Large intestine (tissue), 12 donors: ENCODE measurements at places on chromosomes 13 and 19. TPM values are rescaled to one million over a fixed set of nuclear protein-coding genes. Genes with fewer than 3 reads are reported as not detected.

ATP1A3 gene
- polyA plus RNA-seq: 13.0 TPM

SLC25A23 gene
- 27.9 TPM for polyA plus RNA-seq

FXYD3 gene
- 291 TPM for polyA plus RNA-seq

SPTBN4 gene
- 3.4 TPM for polyA plus RNA-seq

PRSS57 gene
- 1.1 TPM for polyA plus RNA-seq

NLRP11 gene
- 0.04 TPM for polyA plus RNA-seq

ZNF729 gene
- 0.01 TPM for polyA plus RNA-seq

CRLF1 gene
- 3.2 TPM for polyA plus RNA-seq

DNA sequence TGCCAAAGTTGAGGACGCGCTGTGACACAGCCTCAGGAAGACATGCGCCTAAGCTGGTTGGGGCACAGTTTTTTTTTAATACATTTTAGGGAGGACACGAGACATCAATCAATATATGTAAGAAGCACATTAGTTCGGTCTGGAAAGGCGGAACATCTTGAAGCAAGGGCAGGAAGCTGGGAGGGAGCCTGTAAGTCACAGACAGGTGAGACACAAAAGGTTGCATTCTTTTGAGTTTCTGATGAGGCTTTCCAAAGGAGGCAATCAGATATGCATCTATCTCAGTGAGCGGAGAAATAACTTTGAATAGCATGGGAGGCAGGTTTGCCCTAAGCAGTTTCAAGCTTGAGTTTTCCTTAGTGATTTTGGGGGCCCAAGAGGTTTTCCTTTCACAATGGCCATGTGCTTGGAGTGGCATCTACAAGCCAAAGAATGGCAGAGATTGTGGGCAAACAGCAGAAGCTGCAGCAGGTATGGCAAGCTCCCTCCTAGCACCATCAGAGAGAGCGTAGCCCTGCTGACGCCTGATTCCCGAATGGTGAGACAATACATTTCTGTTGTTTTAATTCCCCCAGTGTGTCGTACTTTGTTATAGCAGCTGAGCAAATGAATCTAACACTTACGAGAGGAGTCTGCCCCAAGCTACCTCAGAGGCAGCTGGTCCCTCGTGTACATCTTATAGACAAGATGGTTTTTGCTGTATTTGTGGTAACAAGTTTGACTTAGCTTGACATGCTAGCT, 99.5 kb upstream of the TMTC4 start:
- DNase-seq: no peak

GRCh38 chr13:48412881-48413351, at the start of gene LPAR6:
TSS of gene LPAR6 (minus strand) at chr13:48413113. CDS start at chr13:48412423, 690 bp downstream.
- DNase-seq: peak; percentile 56

DNA sequence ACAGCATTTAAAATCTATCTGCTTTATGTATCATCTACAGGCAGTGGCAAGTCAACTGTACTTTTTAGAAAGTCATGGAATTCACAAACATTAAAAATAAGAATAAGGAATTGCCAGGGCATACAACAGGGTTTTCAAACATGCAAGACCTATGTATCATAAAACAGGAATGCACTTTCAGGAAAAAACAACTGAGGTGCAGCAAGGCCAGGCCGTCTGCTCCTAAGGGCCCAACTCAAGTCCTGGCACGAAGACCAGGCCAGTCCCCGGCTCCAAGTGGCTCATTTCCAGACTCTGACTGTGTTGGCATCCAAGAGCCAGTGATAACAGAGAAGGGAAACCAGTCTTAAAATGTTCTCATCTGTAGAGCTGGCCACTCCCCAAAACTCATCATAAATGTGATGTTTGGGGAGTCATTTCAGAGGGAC, 7.1 kb downstream of the RFX2 start:
- no peak for DNase-seq

DNA sequence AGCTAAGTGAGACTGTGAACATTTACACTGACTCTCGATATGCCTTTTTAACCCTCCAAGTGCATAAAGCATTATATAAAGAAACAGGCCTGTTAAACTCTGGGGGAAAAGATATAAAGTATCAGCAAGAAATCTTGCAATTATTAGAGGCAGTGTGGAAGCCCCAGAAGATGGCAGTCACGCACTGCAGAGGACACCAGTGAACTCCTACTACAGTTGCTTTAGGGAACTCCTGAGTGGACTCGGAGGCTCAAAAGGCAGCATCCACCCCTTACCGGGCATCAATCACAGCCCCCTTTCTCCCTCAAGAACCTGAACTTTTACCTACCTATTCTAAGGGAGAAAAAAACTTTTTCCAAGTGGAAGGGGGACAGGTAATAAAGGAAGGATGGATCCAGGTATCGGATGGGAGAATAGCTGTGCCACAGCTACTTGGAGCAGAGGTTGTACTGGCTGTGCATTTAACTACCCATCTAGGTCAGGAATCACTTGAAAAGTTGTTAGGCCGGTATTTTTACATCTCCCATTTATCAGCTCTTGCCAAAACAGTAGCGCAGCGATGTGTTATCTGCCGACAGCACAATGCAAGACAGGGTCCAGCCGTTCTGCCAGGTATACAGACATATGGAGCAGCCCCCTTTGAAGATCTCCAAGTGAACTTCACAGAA, 80.1 kb downstream of the ZNF486 start:
- DNase-seq: peak; percentile 31

GRCh38 chr19:41136636-41137455, 22.6 kb downstream of the CYP2F1 start:
- no peak for DNase-seq

DNA sequence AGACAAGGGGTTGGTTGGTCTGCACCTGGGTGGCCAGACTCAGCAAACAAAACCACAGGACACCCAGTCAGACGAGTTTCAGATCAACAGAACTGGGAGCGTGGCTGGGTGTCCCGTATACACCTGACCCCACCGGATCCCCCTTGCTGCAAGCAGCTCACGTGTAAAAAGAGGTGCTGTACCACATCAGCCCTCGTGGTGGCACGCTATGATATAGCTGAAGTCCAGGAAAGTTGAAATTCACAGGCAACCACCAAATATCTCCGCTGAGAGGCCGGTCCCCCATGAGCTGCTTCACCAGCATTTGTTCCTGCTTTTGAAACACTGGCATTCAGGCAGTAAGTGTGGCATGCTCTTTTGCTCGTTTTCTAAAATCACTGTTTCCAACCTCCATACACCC, 92.3 kb downstream of the TUBA3C start:
- no peak for DNase-seq

GRCh38 chr13:91247768-91248167, 99.7 kb upstream of the MIR17HG start:
- no peak for DNase-seq

GRCh38 chr13:32504876-32505275, 33.7 kb downstream of the N4BP2L2 start:
- no peak for DNase-seq

- DNase-seq: peak; percentile 76
These were observed 567 bp upstream of the SMG9 start for GRCh38 chr19:43755256-43755801.

GRCh38 chr13:41651413-41652058, 194.2 kb downstream of the RGCC start:
- no peak for DNase-seq

- peak; percentile 15 for DNase-seq
These were observed 31.2 kb downstream of the ZNF536 start for GRCh38 chr19:30403203-30403985.

DNA sequence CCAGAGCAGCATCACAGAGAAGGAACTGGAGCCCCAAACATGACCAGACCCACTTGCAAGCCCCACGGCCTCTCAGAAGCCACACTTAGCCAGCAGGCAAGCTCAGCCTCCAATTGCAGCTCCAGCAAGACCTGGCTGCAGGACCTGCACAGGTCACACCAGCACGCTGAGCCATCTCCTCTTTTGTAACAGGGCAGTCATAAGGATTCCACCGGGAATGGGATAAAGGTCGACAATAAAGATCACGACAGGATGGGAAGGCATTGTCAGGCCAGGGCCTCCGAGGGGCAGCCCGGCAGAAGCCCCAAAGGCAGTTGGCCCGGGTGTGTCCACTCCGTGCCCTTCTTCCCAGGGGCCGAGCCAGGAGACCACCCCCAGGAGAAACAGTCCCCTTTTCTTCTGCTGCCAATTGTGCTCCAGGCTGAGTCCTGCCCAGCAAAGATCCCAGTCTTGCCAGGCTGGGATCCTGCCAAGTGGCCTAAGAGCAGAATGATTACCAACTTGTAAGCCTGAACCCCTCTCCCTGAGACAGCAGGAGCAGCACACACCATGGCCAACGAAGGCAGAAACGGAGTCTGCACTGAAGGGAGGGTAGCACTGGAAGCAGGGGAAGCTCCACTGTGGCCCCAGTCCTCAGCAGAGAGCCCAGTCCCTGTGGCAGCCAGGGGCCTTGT, 12.5 kb downstream of the PEPD start:
- DNase-seq: no peak

GRCh38 chr13:78700121-78700910, 41.4 kb upstream of the OBI1 start:
- DNase-seq: no peak

DNA sequence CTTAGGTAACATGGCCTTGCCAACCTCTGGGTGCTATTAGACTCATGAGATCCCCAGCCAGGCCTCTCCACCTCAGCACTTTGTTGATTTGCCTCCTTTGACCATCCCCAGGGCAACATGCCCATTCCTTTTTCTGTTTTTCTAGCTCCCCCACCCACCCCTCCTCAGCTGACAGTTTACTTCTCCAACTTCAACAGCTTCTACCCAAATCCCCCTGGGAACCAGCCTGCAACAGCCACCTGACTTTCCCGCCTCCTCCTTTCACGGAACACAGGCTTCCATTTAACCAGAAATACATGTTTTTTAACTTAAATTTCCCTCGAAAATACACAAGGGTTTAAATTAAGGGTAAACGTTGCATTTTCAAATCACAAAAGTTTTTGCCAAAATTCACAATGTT, 117.3 kb downstream of the DLEU7 start:
- DNase-seq: no peak

DNA sequence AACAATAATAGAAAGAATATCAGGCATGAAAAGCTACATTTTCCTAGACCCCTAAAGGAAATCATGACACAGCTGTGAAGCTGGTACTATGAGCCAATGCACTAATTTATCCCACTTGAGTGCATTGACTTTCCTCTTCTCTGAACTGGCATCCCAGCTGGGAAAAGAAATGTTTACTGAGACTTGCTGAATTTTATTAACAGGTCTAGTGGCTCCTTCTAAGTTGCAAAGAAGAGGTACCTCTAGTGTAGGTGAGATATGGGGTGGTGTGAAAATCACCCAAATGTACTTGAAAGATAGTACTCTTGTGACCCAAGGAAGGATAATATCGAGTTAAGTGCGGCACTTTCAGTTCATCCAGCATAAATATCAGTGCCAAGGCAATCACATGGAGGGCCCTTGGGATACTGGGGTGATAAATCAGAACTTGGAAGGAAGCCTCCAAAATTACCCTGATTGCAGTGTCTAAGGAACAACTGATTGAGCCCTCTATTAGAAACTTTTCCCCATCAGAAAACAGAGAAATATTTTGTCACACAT, 369.2 kb downstream of the PCDH9 start:
- no peak for DNase-seq

DNA sequence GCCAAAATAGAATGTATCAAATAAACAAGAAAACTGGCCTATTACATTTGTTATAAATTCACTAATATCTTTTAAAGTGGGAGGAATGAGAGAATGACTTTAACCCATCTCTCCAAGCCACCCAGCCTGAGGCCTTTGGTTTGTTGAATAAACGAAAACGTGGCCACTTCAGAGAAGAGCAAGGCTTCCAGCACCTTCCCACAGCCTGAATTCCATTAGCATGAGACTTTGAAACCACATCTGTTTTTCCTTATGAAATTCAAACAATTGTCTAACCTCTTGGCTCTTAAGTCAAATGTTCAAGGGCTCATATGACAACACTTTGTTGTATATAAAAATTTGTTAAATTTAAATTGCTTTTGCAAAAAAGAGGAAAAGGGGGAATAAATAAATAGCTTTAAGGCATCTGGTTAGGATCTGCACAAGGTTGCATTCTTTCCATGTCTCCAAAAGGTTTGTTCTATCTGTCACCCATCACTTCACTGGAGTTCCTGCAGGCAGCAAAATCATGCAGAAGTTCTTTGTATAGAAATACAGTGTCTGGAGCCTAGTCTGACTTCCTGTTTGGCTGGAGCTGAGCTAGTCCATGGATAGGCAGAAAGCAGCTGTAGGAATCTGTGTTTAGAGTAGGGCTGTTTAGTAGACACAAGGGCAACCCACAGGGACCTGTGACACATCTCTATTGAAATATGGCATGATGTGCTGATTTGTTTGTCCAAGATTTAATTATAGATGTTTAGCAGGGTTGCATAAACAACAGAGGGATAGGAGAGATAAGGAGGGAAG, 502.3 kb downstream of the KCTD12 start:
- peak; percentile 50 for DNase-seq

- DNase-seq: peak; percentile 74
These were observed 630 bp downstream of the RNF126 start for GRCh38 chr19:662207-662961.

- DNase-seq: no peak
These were observed 46.8 kb downstream of the LATS2 start for GRCh38 chr13:21014502-21015170.

DNA sequence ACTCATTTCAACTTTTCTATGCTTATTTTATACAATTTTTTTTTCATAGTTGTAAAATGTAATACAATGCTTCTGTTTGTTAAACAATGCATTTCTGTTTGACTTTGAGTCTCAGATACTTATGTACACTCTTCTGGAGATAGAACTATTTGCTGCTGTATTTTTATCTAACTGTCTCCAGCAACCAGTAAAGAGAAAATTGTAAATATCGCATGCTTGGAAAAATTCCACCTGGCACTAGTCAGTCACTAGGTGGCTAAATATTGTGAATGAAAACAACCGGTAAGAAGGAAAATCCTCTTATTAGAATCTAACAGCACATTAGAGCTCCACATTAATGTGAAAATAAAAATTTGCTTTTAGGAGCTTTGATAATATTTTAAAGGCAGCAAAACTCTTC, 876.5 kb downstream of the PCDH9 start:
- DNase-seq: no peak

- DNase-seq: peak; percentile 77
These were observed 678 bp downstream of the ISOC2 start for GRCh38 chr19:55460670-55461258.

DNA sequence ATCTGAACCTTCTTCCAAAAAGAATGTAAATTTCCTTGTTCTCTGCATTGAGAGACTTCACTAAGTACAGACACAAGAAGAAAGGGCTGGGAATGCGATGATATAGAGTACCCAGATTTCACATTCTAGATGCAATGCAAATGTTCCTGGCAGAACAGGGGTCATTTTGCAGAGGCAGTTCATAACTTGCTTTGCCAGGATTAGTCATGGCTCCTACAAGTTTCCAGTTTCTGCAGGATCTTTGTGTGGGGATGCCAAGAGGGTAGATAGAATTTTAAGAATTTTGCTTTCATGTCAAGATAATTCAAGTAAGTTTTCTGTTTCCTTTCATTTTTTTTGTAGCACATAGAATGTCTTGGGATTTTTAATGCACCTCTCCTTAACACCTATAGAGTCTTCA, 181.2 kb downstream of the FGF9 start:
- DNase-seq: no peak

- no peak for DNase-seq
These were observed 62.9 kb downstream of the RASA3 start for GRCh38 chr13:114069376-114070097.
